ENCODE measurements at places on chromosomes 1 and 21.

GRCh38 chr1:244989813-244990212 lies 125.5 kb upstream of the HNRNPU start:
- no peak for DNase-seq

DNA sequence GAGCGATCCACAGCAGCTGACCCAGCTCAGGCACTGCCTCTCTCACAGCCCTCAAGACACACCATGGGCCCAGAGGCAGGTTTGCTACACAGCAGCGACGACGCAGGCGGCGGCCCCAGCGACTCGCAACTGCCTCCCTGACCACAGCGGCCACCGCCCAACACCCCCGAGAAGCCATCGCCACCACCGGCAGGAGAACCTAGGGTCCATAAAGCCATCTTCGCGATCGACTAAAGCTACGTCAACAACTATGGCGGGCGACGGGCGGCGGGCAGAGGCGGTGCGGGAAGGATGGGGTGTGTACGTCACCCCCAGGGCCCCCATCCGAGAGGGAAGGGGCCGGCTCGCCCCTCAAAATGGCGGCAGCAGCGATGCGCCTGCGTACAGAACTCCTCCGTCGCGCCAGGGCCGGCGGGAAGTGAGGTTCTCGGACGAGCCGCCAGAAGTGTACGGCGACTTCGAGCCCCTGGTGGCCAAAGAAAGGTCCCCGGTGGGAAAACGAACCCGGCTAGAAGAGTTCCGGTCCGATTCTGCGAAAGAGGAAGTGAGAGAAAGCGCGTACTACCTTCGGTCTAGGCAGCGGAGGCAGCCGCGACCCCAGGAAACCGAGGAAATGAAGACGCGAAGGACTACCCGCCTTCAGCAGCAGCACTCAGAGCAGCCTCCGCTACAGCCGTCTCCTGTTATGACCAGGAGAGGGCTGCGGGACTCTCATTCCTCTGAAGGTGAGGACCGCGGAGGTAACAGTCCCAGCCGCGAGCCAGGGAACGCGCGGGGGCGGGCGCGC lies at the start of gene TOR1AIP1:
Gene TOR1AIP1 (plus strand): TSS at position 33 of the 787 bp plus-strand sequence. CDS start 218 bp downstream, at position 251.
- DNase-seq, result peak; percentile 98

GRCh38 chr1:177487481-177487880 lies 316.7 kb downstream of the BRINP2 start:
- DNase-seq, result no peak

DNA sequence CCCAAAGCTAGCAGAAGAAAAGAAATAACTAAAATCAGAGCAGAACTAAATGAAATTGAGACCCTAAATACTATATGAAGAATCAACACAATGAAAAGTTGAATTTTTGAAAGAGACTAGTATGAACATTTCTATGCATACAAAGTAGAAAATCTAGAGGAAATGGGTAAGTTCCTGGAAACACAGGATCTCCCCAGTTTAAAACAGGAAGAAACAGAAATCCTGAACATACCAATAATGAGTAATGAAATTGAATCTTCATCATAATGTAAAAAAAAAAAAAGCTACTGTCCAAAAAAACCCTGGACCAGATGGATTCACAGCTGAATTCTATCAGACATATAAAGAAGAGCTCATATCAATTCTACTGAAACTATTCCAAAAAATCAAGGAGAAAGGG lies 233.5 kb downstream of the PLPP3 start:
- DNase-seq, result no peak

- DNase-seq, result peak; percentile 10
These were observed 1.7 kb downstream of the FAM78B start for GRCh38 chr1:166164995-166165660.

DNA sequence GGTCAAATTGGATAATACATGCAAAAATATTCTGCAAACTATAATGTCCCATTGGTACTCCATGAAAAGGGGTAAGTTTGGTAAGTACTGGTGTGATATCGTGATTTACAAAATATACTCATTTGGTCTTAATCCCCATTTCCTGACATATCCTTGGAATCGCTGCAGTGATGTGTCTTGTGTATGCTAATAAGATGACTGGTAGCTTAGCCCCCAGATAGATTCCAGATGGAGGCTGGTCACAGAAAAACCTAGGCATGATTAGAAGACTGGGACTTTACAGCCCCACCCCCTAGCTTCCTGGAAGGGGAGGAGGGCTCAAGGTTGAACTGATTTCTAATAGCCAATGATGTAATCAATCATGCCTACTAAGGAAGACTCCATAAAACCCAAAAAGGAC lies 3.0 kb downstream of the VAMP4 start:
- no peak for DNase-seq

DNA sequence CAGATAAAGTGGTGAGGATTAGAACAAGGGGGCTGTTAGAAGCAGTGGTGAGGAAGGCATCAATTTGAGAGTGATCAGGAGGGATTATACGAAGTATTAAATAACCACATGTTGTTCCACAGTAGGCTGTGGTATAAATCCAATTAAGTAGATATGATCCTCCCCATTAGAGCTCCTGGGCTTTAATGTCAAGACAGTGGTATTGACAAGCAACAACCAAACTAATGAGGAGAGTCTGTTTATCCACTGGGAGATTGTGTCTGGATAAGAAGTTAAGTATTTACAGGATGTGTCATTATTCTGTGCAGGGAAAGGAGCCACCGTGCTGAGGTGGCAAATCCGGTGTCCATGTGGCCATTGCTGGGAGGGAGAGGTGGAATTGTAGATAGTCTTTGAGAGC lies 5.8 kb downstream of the ACTN2 start:
- no peak for DNase-seq

GRCh38 chr1:5989286-5989605 lies 3.0 kb downstream of the NPHP4 start:
- DNase-seq, result no peak

DNA sequence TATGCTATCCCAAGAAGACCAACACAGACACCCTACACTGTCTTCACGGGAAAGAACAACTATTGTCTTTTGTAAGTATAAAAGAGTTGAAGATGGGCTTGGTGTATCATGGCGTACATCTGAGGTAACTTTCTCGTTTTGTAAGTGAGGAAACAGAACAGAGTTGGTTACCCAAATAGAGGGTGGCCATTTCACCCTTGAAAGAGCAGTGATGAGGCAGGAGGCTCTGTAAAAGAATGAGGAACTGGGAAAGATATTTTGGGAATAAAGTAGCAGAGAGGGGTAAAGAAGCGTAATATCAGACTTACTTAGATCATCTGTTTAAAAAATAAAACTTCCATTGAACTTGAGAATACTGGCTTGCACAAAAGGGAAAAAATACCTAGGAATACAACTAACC lies 18.9 kb downstream of the FCRL2 start:
- no peak for DNase-seq

- DNase-seq, result no peak
These were observed 349.6 kb downstream of the MATN1 start for GRCh38 chr1:30373471-30374399.

- DNase-seq, result no peak
These were observed 20.2 kb downstream of the SDC3 start for GRCh38 chr1:30888391-30888790.

DNA sequence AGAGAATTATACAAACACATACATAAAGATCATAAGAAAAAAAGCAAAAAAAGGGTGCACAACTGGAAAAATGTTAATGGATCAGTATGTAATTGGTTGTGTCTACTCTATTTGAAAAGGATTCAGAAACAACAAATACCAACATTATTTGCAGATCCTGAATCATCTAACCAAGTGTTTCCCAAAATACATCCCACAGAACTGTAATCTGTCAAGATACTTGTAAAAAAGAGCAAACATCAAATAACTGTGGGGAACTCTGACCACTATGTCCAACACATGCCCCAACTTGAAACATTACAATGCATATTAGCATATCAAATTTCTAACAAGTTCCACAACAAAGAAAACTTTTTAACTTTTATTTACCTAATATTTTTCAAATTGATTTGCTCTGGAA lies 22.6 kb downstream of the ANKRD13C start:
- no peak for DNase-seq

- DNase-seq, result no peak
These were observed 50.9 kb downstream of the EVA1C start for GRCh38 chr21:32463367-32463766.

- no peak for DNase-seq
These were observed 53.1 kb downstream of the S100B start for GRCh38 chr21:46551636-46552241.

- no peak for DNase-seq
These were observed 141.8 kb upstream of the CSF3R start for GRCh38 chr1:36624466-36624865.

DNA sequence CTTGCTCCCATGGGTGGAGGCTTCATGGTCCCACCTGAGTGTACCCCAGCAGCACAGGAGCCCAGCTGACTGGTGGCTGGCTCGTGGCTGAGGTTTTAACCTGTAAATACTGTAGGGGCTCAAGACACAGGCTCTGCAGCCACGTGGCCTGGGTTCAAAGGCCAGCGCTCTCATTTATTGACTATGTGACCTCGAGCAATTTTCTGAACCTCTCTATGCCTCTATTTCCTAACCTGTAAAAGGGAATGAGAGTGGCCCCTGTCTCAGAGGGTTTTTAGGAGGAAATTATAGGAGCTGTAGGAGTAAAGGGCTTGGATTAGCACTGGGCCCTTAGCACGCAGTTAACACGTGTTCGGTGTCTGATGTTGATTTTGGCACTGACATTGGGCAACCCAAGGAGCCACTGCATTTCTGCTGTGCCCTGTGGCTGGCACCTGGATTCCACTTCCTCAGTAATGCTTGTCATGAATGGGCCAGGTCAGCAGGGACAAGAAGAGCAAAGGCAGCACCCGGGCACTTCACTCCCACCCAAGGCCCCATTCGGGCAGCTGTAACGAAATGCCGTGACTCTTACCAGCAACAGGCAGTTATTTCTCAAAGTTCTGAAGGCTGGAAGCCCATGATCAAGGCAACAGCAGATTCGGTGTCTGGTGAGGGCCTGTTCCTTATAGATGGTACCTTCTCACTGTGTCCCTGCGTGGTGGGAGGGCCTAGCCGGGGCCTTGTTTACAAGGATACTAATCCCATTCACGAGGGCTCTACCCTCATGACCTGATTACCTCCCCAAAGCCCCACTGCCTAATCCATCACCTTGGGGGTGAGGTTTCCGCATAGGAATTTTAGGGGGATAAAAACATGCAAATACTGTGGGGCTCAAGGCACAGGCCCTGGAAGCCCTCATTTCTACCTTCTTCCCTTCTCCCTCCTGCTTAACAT lies 25.2 kb downstream of the ARHGEF10L start:
- DNase-seq, result no peak

GRCh38 chr1:206456577-206457370 lies 13.5 kb upstream of the IKBKE start:
- no peak for DNase-seq

DNA sequence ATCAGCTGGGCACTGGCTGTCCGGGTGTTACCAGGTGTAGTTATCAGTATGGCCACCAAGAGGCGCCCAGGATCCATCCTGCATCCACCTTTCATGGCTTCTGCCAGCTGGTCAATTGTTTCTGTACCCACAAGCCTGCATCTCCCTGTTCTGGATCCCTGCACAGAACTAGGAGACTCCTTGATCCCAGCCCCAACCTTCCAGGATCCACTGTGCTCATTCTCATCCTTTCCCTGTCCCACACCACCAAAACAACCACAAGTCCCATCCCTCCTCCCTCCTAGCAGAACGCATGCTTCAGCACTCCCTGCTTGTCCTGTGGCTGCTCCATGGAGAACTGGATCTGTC lies 27.2 kb upstream of the FOXE3 start:
- peak; percentile 24 for DNase-seq

DNA sequence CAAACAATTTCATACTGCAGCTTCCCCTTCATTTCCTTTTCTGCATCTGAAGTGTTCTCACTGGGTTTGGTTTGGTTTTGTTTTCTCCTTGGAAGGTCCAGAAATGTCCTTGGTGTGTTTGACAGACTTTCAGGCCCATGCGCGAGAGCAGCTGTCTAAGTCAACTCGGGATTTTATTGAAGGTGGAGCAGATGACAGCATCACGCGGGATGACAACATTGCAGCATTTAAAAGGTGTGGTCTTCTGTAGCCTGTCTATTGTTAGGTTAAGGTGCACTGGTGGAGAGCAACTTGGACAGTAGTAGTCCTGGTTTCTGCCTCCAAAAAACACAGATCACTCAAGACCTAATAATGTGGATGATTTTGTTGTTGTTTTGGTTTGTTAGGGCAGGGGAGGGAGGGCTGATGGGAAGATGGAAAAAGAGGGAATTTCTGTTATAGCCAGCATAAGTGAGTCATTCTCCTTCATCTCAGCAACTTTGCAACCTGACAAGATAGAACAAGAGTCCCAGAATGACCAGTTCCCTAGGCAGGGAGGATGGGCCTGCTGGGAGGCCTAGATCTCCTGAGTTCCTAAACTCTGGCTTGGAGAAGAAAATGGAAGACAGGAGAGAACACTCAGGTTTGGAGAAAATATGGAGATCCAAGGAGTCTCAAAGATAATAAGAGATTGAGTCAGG lies 12.5 kb downstream of the HAO2 start:
- no peak for DNase-seq

- no peak for DNase-seq
These were observed 77.0 kb downstream of the FAM78B start for GRCh38 chr1:166089804-166090203.

DNA sequence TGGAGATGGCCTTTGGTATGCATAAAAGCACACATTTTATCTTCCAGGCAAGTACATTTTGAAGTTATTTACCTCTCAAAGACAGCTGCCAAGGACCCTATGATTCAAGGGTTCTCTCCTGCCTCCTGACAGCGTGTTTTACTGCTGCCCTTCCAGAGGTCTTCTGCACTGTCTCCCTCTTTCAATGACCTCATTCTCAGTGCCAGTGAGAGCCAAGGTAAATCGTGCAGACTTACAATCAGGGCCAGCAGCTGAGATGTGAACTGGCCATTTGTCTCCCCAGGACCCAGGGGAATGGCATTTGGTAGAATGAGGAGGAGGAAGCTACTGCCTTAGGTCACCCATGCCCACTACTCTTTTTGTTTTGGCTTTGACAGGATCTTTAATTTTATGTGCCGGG lies 84.2 kb upstream of the FGGY start:
- DNase-seq, result no peak

DNA sequence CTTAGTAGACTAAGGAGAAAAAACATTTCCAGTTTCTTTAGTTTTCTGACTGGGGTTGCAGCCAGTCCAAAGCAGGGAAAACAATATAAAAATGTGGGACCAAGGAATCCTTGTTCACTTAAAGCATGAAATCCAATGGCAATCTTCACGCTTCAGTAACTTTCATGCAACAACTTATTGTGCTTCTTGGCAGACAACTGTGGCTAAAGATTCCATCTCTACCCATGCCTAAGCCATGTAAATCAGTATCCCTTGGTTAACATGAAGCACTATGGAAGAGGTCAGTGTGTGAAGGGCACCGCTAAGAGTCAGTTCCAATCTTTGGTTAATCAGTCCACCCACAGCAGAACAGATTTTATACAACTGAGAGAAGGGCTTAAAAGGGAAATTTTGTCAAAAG lies 201.8 kb upstream of the GREM2 start:
- no peak for DNase-seq

GRCh38 chr1:28113242-28113572 lies 24.8 kb upstream of the EYA3 start:
- DNase-seq, result peak; percentile 1

GRCh38 chr1:227939791-227940771 lies 7.7 kb downstream of the WNT9A start:
- no peak for DNase-seq
